ENCODE measurements at places on chromosomes 2 and 18. TPM values are rescaled to one million over a fixed set of nuclear protein-coding genes. Genes with fewer than 3 reads are reported as not detected.

GRCh38 chr2:102261467-102262135 is 49.8 kb upstream of the IL1RL1 start:
- DNase-seq: no peak

DNA sequence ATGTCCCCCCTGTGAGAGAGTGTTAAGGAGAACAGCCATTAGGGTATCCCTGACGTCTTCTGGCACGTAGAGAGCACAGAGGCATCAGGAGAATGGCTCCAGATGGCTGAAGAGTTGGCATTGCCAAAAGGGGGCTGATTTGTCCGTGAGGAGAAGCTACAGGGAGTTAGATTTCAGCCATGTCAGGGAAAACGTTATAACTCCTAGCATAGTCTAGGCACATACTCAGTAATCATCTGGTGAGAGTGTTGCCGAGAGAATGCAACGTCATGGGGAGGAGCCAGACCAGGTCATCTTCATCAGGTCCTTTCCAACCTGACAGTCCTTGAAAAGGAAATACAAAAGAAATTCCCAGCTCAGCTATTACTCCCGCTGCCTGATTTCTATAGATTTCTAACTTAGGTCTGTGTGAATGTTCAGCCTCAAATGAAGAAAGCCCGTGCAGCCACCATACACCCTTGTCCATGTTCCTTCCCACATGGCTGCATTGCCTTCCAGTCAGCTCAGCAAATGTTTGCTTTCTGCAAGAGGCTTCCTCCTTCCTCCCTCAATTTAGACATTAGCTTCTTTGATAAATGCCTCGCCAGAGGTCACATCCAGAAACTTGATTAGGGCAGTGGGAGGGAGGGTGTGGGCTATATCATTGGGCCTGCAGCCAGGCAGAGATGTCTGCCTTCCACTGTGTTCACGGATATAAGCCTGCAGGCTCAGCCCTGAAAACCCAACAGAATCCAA is 93.0 kb downstream of the STPG4 start:
- DNase-seq: no peak

GRCh38 chr18:28684746-28685355 is 507.9 kb upstream of the CDH2 start:
- DNase-seq: no peak

GRCh38 chr2:98026927-98027522 is 31.3 kb upstream of the TMEM131 start:
- no peak for DNase-seq

GRCh38 chr2:176579608-176580007 is 310.4 kb downstream of the MTX2 start:
- DNase-seq: no peak

- no peak for DNase-seq
Measured at GRCh38 chr2:182163878-182164277, 178.2 kb downstream of the PPP1R1C start.

DNA sequence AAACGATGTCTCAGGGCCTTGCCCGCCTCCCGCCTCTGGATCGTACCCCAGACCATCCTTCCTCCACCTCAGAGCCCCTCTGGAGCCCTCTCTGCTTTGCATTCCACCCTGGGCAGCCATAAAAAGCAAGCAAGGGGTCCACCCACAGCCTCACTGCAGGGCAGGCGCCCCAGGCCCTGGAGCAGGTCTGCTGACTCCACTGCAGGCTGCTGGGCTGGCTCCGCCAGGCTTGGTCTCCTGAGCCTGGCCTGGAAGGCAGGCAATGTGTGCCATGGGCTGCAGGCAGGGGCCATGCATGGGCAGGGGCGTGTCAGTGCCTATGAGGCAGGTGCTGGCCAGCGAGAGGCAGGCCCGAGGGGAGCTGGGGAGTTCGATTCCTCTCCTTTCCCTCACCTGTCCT is 186.0 kb downstream of the ANKRD30B start:
- no peak for DNase-seq

GRCh38 chr2:211133766-211134165 is 577.4 kb downstream of the CPS1 start:
- no peak for DNase-seq

The KCNIP3 gene
- not detected for total RNA-seq

DNA sequence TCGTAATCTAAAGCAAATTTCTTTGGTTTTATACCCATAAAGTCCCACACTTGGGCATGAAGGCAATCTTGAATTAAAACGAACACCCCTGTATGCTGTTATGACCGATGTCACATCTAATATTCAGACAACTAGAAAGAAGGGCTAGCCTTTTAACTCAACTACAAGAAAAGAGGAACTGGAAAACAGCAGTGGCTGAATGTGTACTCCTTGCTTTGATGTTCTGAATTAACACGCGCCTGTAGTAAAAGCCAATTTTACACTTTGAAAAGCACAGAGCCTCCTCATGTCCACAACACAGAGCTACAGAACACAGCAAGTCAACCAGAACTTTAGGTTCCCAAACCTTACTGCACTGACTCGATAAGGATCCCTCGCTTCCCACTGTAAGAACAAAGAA is 147.6 kb downstream of the HDAC4 start:
- no peak for DNase-seq

- DNase-seq: no peak
Measured at GRCh38 chr2:210477496-210477895, 937 bp upstream of the LANCL1 start.

GRCh38 chr2:99883358-99883757 is 259.0 kb downstream of the AFF3 start:
- DNase-seq: no peak

The PPP1R1C gene
- total RNA-seq: not detected

DNA sequence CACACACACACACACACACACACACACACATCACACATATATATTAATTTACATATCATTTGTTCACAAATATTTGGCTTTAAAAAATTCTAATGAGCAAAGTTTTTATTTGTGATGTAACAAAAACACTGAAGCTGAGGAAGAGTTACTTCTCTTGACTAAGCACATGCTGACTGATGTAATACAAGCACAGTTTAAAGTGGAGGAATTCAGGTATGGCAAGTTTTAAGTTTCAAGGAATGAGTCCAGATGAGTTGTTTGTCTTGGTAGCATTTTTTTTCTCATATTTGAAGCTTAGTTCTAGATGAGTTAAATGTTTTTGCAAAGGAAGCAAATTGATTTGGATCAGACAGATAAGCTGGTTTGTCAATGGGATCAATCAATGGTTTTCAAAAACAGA is 20.2 kb upstream of the CALCRL start:
- no peak for DNase-seq

DNA sequence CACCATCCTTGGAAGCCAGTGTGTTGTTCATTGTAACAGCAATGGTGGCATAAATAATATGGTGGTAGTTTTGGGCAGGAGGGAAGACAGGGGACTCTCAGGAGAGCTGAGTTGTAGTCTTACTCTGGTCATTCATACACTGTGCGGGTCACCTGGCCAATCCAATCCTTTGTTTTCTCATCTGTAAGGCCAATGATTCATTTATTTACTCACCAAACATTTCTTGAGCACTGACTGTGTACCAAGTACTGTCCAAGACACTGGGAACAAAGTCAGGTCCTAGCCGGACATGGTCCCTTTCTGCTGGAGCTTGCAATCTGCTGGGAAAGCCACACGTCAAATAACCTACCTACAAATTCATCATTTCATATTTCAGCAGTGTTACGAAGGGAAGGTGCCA is 302.7 kb downstream of the CYP26B1 start:
- no peak for DNase-seq

The VIT gene
- not detected for total RNA-seq

The TUBB8B gene
- total RNA-seq: not detected

GRCh38 chr2:98013407-98014042 is 17.8 kb upstream of the TMEM131 start:
- DNase-seq: no peak

GRCh38 chr2:163646687-163647086 is 89.1 kb downstream of the FIGN start:
- DNase-seq: no peak

- no peak for DNase-seq
Measured at GRCh38 chr18:57466307-57466706, 31.1 kb downstream of the ONECUT2 start.

- DNase-seq: no peak
Measured at GRCh38 chr18:14577971-14578370, 34.6 kb upstream of the POTEC start.

DNA sequence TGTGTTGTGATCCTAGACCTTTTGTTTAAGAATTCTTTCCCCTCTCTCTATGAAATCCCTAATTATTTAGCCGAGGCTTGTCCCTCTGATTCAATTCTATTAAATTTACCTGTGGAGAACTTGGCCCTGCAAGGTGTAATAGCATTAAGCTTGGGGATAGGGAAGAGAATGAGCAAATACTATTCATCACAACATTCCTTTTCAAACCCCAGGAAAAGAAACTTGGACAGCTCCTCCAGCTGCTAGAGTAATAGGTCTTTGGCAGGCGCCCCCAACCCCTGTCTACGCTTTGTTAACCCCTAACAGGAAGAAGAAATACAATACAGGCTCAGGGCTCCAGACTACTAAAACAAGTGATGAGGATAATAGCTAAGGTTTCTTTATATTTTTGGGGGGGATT is 957.0 kb downstream of the CPS1 start:
- no peak for DNase-seq

The SGPP2 gene
- total RNA-seq: 5.1 TPM

- no peak for DNase-seq
Measured at GRCh38 chr2:207937823-207938222, 87.5 kb downstream of the PLEKHM3 start.

DNA sequence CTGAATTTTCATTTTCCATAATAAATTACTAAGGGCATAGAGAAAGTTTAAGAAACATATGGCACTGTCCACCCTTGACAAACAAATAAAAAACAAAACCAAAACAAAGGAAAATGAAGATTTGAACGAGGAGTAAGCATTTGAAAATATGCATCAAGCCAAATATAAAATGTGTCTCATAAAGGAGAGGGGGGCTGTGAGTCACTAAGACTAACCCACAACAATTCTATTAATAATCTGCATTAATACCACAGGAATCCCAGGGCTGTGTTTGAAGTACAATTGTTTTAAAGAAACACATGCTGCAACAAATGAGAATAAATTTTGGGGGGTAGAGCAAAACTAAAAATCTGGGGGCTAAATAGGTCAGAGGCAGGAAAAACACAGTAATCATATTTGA is 53.8 kb upstream of the STK17B start:
- no peak for DNase-seq

GRCh38 chr2:21916934-21917522 is 793.3 kb downstream of the TDRD15 start:
- DNase-seq: no peak

- no peak for DNase-seq
Measured at GRCh38 chr18:48672671-48673340, 134.0 kb downstream of the CTIF start.

DNA sequence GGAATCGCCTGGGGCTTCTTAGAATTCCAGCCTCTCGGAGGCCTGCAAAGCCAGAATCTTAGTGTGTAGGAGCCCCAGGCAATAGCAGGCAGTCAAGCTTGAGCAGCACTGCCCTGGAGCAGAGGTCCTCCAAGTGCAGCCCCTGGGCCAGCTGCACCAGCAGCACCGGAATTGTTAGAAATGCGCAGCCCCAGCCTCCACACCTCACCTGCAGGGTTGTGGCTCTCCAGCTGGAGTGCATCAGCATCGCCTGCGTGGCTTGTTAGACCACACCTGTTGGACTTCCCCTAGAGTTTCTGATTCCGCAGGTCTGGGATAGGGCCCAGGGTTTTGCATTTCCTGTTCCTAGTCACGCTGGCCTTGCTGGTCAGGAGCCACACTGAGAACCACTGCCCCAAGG is 100.3 kb downstream of the ASAP2 start:
- DNase-seq: no peak

The CYRIA gene
- total RNA-seq: 2.4 TPM

DNA sequence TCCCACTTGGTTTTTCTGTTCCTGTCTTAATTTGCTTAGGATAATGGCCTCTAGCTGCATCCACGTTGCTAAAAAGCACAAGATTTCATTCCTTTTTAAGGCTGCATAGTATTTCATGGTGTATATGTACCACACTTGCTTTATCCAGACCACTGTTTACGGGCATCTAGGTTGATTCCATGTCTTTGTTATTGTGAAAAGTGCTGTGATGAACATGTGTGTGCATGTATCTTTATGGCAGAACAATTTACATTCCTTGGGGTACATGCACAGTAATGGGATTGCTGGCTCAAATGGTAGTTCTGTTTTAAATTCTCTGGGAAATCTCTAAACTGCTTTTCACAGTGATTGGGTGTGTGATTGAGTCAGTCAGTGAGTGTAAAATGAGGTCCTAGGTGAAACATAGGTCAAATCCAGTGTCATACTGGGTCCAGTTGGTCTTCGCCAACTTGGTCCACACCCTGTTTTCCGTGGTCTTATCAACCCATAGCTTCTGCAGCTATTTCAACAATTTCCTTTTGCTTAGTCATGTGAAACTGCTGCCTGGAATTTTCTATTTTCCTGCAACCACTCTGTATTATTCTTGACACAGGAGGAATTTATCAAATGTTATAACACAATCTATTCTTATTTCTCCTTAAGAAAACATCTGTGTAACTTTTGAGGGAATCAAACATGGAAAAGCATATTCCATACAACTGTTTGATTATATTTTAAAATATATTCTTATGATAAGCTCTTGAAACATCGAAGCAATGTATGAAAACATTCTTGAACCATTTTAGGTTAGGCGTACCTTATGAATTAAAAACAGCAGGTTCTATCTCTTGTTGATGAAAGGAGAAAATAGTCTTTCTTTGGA is 82.9 kb downstream of the ADCYAP1 start:
- no peak for DNase-seq

- DNase-seq: no peak
Measured at GRCh38 chr2:84459944-84460429, 907 bp upstream of the SUCLG1 start.

DNA sequence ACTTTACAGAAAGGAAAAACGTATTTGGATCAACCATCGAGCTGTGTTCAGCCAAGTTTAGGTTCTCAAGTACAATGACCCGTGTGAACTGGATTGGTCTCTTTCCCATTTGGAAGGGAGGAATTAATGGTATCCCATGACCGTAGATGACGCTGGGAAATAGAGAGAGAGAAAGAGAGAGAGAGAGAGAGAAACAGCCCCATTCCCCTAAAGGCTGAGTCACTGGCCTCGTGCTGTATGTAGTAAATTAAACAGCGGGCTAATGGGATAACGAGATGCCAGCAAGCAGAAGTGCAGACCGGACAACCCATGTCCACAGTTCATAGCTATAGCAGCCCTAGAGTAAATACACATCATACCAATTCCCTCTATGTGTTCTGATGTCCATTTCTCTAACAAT is 99.6 kb downstream of the BCL11A start:
- DNase-seq: no peak

GRCh38 chr2:227617316-227618230 is at the start of gene SCYGR4:
Gene SCYGR4, plus strand, starts transcription at chr2:227617498. Its CDS starts 0 bp downstream, at chr2:227617498.
- DNase-seq: no peak

The POTEI gene
- total RNA-seq: not detected

The SFT2D3 gene
- total RNA-seq: 5.9 TPM
